A549 treated with GW870086 at 1 μM for 4 hours (cell line): ENCODE measurements at places on chromosomes 5 and 9. TPM values are rescaled to one million over a fixed set of nuclear protein-coding genes. Genes with fewer than 3 reads are reported as not detected.

IL13 gene
- total RNA-seq, result 0.12 TPM in 1 of 5 replicates, not detected in the others

BHMT2 gene
- total RNA-seq, result not detected in 5 replicates

TEK gene
- 0.07 to 0.16 TPM (median 0.11 TPM) in 5 replicates for total RNA-seq

GDNF gene
- total RNA-seq, result 0.03 to 0.10 TPM (median 0.05 TPM) in 4 of 5 replicates, not detected in the other

IL17B gene
- total RNA-seq, result not detected in 5 replicates

CARD6 gene
- 2.9 to 3.3 TPM (median 3.1 TPM) in 5 replicates for total RNA-seq

GRM6 gene
- not detected in 5 replicates for total RNA-seq

SPINK1 gene
- total RNA-seq, result 0.34 to 2.2 TPM (median 0.95 TPM) in 5 replicates

RANBP17 gene
- 2.3 to 3.2 TPM (median 2.9 TPM) in 5 replicates for total RNA-seq

LRRC70 gene
- total RNA-seq, result 0.07 to 0.32 TPM (median 0.16 TPM) in 5 replicates

PCDHB13 gene
- 0.03 to 0.07 TPM (median 0.07 TPM) in 4 of 5 replicates, not detected in the other for total RNA-seq

UGT3A2 gene
- total RNA-seq, result not detected in 5 replicates

TYRP1 gene
- total RNA-seq, result not detected in 5 replicates

HARS2 gene
- 33.2 to 42.4 TPM (median 37.4 TPM) in 5 replicates for total RNA-seq

LEAP2 gene
- total RNA-seq, result 0.68 to 1.2 TPM (median 0.86 TPM) in 5 replicates

PCDHGB4 gene
- total RNA-seq, result 0.74 to 1.00 TPM (median 0.79 TPM) in 5 replicates

GPR151 gene
- not detected in 5 replicates for total RNA-seq

SLC34A3 gene
- total RNA-seq, result 0.06 to 0.17 TPM (median 0.11 TPM) in 5 replicates

NR4A3 gene
- 1.5 to 3.2 TPM (median 2.1 TPM) in 5 replicates for total RNA-seq

ZFP2 gene
- total RNA-seq, result not detected in 5 replicates

CDX1 gene
- not detected in 5 replicates for total RNA-seq

SDHA gene
- 99.4 to 122 TPM (median 118 TPM) in 5 replicates for total RNA-seq

MTMR12 gene
- 11.7 to 18.4 TPM (median 18.2 TPM) in 5 replicates for total RNA-seq

EIF4E1B gene
- not detected in 5 replicates for total RNA-seq

PRSS3 gene
- total RNA-seq, result 12.8 to 18.7 TPM (median 14.2 TPM) in 5 replicates

CD74 gene
- total RNA-seq, result 0.12 TPM in 1 of 5 replicates, not detected in the others

TAF11L13 gene
- not detected in 5 replicates for total RNA-seq

CCDC171 gene
- total RNA-seq, result 0.23 to 0.58 TPM (median 0.35 TPM) in 5 replicates

NEUROG1 gene
- not detected in 5 replicates for total RNA-seq

ANKRD31 gene
- 0.02 to 0.08 TPM (median 0.06 TPM) in 5 replicates for total RNA-seq

HRCT1 gene
- 0.16 to 0.32 TPM (median 0.28 TPM) in 5 replicates for total RNA-seq

EPB41L4A gene
- 2.5 to 2.8 TPM (median 2.6 TPM) in 5 replicates for total RNA-seq

ZNF169 gene
- total RNA-seq, result 1.3 to 2.1 TPM (median 1.9 TPM) in 5 replicates

SKIC3 gene
- 16.0 to 25.7 TPM (median 23.4 TPM) in 5 replicates for total RNA-seq

DRD1 gene
- 0.13 to 0.23 TPM (median 0.17 TPM) in 5 replicates for total RNA-seq

FRRS1L gene
- 0.13 to 0.51 TPM (median 0.19 TPM) in 5 replicates for total RNA-seq

HMMR gene
- 19.2 to 28.1 TPM (median 24.0 TPM) in 5 replicates for total RNA-seq

BTNL8 gene
- total RNA-seq, result not detected in 5 replicates

TBC1D2 gene
- 7.8 to 10.5 TPM (median 10.2 TPM) in 5 replicates for total RNA-seq

WWC1 gene
- total RNA-seq, result 80.3 to 100 TPM (median 90.9 TPM) in 5 replicates

GLRA1 gene
- not detected in 5 replicates for total RNA-seq

MYO10 gene
- total RNA-seq, result 34.3 to 43.6 TPM (median 42.2 TPM) in 5 replicates

SEMA4D gene
- 3.9 to 5.7 TPM (median 5.1 TPM) in 5 replicates for total RNA-seq
